Thyroid gland (tissue), 4 donors: ENCODE measurements at places on chromosomes 6 and 20. TPM values are rescaled to one million over a fixed set of nuclear protein-coding genes. Genes with fewer than 3 reads are reported as not detected.

SERPINB1 gene
- 36.2 TPM for total RNA-seq

DNA sequence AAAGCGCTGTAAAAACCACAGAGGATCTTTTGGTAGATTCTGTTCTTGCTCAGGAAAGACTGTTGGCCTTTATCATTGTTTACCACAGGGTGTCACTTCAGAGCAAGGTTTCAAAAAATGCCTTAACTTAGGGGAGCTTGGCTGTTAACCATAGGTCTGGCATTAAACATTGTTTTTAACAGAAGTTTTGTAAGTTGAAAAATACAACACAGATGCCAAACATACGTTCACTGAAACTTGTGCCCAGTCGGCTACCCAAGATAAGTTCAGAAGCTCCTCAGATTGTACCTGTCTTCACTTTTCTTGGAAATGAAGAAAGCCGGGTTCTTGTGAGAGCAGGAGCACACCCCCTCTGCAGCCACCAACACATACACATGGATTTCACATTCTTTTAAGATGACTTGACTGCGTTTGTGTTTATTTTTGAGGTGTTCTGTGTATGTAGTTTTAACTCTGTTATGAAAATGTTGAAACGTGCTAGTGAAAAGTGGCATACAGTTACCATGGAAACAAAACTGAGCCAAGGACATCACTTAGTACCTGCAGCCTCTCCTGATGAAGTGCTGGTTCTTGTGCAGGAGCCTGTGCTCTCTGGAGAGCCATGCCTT lies 64.9 kb downstream of the SYCP2L start:
- no peak for DNase-seq

MUC22 gene
- not detected for total RNA-seq

DNA sequence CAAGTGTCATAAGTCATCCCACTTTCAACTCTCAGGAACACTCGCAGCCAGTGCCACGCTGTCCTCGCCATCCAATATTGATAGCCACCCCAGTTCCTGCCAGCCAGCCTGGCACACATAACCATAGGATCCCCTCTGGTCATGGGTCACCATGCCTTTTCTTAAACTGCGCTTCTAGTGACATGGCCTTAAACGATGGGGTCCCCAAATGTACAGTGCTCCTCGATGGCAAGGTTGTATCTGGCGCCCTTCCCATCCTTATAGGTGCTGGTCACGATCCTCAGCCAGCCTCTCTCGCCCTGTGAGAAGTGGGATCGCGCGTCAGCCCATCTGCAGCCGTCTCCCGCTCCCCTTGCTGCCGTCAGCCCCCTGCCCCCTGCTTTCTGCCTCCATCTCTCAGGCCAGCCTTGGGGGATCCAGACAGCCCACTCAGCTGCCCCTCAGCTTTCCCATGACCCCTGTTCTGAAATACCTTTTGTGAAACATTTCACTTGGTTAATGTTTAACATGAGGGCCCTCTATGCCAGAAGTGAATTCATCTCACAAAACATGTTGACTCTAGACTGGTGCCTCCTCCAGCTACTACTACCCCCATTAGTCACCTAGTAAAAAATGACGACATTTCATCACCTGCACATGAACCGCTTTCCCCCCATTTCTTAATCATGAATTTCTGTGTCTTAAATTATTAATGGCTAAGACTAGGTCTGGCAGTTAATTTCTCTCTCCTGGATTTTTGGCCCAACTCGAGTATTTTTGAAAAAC lies 11.4 kb downstream of the CTSZ start:
- DNase-seq, result no peak

GRCh38 chr6:15547400-15547799 lies 115.4 kb downstream of the DTNBP1 start:
- DNase-seq, result no peak

DNA sequence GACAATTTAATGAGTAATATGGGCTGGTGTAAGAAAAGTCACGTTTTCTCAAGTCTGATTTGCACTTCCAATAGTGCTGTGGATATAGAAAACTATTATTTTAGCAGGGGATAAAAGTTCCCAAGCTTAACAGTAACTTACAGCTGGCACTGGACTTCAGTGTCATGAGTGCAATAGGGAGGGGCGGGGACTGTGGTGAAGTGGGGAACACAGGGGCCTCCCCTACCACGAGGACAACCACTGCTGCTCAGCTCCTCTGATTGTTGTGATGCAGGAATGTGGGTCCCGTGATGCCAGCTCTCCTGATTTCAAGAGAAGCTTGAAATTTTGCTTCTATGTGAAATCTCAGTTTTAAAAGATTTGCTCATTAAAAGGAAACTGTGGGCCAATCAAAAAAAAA lies 24.0 kb downstream of the SLC13A3 start:
- no peak for DNase-seq

- no peak for DNase-seq
These were observed 34.9 kb upstream of the FOXA2 start for GRCh38 chr20:22619272-22619671.
